GM13976 (cell line): ENCODE measurements at places on chromosomes 4 and X.

DNA sequence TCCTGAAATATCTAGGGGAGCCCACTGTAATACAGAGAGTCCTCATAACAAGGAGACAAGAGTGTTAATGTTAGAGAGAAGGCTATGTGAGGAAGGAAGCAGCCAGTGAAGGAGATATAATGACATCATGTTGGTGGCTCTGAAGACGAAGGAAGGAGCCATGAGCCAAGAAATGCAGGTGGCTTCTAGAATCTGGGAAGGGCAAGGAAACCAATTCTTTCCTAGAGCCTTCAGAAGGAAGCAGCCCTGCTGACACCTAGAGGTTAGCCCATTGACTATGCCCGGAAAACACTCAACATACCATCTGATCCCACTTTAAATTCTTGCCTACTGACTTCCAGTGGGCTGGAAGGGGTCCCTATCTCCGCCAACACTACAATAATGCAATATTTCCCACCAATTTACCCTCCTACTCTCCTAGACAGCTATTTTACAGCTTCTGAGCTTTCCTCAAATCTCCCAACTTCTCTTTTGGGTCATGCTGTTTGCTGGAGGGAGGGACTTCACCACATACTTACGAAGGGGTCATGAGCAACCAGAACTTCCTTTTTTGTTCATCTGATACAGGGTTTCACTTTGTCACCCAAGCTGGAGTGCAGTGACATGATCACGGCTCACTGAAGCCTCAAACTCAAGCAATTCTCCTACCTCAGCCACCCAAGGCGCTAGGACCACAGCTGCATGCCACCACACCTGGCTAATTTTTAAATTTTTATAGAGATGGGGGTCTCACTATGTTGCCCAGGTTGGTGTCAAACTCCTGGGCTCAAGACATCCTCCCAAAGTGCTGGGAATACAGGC is 25.2 kb upstream of the G3BP2 start:
- peak; percentile 68 for DNase-seq

DNA sequence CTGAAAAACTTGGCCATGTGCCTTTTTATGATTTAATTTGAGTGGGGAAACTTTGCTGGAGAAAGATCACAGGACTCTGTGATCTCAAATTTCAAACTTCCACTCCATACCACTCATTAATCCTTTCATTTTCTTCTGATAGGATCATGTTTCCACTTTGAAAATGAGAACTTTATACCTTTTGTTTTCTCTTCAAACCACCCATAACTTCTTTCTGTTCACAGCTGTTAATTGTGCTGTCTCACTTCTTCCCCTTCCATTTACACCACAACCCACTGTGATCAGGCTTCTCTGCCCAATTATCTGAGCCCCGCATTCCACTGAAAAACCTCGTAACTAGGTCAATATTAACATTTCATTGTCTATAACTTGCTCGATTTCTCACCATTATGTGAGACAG is 47.0 kb upstream of the ARSJ start:
- no peak for DNase-seq

DNA sequence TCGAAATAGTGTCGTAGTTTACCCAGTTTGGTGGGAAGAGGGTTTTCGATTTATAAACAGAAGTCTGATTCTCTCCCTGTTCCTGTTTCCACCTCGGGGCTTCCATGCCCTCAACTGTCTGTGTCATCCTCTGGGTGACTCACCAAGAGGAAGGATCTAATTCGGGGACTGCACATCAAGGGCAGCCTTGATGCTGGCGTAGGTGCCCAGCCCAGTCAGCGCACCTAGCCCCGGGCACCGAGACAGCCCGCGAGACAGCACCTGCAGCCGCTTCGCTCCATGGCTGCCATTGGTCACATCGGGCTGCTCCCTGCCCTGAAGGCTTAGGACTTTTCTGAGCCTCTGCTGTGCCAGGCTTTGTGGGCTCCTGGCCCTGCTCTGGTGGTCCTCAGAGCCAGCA is 7.7 kb downstream of the ABCD1 start:
- no peak for DNase-seq

GRCh38 chr4:183499801-183500200 is 5.1 kb upstream of the ING2 start:
- DNase-seq = no peak

- DNase-seq = no peak
These were observed 21.4 kb upstream of the MOB1B start for GRCh38 chr4:70880739-70881138.

DNA sequence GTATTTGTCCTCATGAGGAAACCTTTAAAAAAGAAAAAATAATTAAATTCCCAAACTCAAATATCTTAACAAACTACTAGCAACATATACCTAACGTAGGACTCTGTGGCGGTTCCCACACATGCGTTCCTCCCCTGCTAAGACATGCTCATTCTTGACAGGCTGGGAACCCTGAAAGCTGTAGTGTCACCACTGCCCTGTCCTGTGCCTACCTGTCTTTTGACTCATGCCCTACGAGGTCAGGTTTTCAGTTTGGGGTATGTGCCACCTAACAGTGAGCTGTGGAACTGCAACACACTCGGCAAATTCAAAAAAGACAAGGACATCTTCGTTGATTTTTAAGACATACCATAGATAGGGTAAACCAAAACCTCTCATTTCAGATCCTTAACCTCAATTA is 17.8 kb downstream of the IDS start:
- no peak for DNase-seq

- peak; percentile 23 for DNase-seq
These were observed 43.5 kb downstream of the SRPX2 start for GRCh38 chrX:100687546-100687945.

DNA sequence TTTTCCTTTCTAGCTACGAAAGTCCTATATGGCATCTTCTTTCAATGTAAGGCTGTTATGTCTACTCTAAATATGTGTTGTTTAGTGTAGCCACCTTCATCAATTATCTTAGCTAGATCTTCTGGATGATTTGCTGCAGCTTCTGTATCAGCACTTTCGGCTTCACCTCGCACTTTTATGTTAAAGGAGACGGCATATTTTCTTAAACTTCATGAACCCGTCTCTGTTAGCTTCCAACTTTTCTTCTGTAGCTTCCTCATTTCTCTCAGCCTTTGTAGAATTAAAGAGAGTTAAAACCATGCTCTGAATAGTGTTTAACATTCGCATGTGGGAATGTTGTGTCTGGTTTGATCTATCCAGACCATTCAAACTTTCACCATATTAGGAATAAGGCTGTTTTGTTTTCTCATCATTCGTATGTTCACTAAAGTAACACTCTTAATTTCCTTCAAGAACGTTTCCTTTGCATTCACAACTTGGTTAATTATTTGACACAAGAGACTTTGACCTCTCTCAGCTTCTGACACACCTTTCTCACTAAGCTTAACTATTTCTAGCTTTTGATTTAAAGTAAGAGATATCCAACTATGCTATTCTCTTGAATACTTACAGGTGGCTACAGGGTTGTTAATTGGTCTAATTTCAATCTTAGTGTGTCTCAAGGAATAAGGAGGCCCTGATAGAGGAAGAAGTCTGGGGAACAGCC is 476.8 kb downstream of the GABRG1 start:
- DNase-seq = no peak

DNA sequence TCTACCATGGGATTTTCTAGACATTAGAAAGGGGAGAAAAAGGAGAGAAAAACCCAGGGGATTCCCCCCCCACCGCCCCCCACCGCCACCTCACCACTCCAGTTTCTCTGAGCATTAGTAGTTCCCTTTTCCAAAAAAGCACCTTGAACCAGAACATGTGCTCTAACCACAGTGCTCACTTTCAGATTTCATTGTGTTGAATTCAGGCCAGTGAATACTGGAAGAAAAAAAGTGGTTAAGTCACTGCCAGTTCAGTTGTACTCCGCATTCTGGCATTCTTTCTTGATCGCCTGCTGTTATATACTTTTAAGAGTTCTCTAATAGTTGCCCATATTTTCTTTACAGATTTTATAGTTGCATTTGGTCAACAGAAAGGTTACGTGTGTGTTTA is 40.9 kb downstream of the JADE3 start:
- peak; percentile 35 for DNase-seq

DNA sequence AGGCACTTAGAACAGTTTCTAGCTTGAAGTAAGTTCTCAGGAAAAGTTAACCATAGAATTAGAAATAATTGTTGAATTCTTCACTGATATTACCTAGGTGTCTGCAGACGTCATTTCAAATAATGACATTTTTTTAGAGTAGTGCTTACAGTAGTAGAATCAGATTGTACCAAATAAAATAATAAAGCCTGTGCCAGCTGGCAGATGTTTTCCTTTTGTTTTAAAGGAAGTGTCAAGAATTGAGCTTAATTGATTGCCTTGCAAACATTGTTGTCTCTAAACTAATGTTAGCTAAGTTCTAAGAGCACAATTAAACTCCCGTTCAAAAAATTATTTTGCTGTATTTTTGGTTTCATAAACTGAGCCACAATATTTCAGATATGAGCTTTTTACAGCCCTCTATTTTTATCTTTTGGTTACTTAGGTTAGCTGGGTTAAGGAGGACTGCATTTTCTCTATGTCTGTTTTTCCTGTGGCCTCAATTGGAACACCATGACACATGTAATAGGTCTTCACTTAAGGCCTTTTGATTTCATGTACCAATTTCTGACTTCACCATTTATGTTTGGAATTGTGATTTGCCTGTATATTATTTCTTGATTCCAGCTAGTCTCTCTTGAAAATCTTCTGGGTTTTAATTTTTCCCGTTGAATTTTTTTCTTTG is 64.2 kb downstream of the DCUN1D4 start:
- DNase-seq = no peak

- no peak for DNase-seq
These were observed 62.6 kb downstream of the FRAS1 start for GRCh38 chr4:78119698-78120097.

GRCh38 chrX:129779747-129780146 is at the start of gene SASH3:
SASH3 (plus strand) TSS chrX:129779949; CDS start chrX:129780098, 149 bp downstream.
- DNase-seq = peak; percentile 52

DNA sequence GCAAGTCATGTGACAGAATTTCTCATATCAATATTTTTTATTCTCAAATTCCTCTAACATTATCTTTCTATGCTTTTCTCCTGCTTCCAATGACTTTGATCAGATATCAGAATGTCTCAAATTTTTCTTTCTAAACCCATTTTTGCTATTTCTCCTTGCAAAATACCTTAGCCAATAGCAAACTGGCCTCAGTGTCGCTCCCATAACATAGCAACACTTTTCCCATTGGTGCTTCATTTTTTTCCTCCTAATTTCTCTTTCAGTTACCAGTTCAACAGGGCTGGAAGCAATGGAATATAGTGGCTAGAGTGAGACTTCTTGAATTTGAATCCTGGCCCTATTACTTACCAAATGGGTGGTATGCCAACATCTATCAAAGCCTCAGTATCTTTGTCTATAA is 1091.6 kb downstream of the C4orf33 start:
- no peak for DNase-seq

DNA sequence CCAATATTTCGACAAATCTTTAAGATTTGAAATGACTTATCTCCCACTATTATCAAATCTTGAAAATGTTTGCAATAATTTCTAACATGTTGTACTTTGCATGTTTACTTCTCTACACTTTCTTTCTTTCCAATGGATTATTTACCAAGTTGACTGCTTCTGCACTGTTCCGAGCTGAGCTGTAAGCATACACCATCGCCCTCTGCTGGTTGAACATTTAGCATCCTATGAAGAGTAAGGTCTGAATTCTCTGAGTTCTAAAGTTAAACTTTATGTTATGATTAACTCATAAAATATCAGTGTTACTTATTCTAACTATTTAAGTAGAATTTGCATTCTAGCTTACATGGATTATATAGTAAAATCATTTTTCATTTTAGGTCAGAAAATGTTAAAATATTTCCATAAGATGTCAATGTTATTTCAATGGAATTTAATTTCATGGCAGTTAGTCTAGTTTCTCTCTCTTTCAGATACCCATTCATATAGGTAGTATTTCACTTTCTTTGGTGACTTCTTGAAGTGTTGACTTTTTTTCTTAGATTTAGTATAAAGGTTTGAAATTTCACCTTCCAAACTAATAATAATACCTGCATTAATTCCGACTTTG is 137.4 kb downstream of the DKK2 start:
- peak; percentile 40 for DNase-seq

GRCh38 chr4:175330652-175331051 is 412.5 kb downstream of the ADAM29 start:
- no peak for DNase-seq

DNA sequence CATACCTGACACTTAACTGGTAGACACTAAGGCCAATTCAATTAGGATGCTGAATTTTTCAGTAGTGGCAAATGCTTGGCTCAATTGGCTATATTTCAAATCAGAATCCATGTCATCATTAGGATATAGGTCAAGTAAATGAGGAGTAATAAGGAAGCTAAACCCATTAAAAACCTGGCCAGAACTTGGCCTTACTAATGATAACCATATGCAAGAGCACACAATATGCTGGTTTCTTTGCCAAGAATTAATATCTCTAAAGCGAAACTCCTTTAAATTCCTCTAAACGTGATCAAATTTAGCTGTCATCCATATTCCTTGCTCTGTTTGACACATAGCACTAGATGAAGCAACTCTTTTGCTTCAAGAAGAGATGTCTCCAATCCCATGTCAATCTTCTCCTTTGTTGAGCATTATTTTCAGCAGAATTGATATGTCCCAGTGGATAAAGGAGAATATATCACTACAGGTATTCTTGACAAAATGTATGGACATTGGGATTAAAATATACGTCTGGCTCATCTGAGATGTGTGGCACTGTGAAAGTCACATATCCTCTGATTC is 206.1 kb upstream of the ANKRD50 start:
- DNase-seq = no peak

GRCh38 chrX:105051364-105051763 is 169.1 kb downstream of the TEX13A start:
- no peak for DNase-seq

DNA sequence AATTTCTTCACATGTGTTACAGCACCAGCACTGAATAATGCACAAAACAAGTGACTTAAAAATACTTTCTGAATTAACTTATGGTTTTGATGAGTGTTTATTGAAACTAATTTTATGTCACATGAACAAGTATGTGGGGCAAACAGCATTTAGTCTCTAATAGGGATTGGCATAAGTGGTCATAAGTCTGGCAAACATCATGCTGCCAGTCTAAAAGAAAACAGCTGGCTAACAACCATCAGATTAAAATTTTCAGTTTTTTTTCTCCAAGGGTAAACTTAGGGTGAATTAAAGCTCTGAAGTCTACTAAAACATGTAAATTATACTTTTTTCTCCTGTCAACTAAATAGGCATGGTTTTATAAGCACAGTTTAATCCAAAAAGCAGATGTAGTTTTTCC is 1014.2 kb downstream of the FAT4 start:
- DNase-seq = no peak

DNA sequence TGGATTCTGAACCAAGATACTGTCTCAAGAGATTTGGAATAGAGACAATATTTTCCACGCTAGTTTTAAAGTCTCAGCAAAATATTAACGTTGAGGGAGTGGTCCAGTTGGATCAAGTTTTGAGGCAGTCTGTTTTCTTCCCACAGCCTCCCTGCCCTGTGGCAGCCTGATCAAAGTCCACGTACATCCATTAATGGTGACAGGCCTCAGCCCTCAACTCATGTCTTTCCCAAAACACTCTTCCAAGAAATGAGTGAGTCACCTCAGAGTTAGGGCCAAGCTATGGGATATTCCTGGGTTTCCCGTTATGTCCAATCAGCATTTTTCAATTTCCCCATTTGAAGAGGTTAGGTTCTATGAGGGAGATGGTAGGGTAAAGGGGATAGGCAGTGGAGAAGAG is 28.5 kb downstream of the EGFL6 start:
- DNase-seq = no peak

GRCh38 chr4:67765401-67765800 is 11.2 kb upstream of the GNRHR start:
- no peak for DNase-seq
